ENCODE measurements at places on chromosomes 13 and 19. TPM values are rescaled to one million over a fixed set of nuclear protein-coding genes. Genes with fewer than 3 reads are reported as not detected.

DNA sequence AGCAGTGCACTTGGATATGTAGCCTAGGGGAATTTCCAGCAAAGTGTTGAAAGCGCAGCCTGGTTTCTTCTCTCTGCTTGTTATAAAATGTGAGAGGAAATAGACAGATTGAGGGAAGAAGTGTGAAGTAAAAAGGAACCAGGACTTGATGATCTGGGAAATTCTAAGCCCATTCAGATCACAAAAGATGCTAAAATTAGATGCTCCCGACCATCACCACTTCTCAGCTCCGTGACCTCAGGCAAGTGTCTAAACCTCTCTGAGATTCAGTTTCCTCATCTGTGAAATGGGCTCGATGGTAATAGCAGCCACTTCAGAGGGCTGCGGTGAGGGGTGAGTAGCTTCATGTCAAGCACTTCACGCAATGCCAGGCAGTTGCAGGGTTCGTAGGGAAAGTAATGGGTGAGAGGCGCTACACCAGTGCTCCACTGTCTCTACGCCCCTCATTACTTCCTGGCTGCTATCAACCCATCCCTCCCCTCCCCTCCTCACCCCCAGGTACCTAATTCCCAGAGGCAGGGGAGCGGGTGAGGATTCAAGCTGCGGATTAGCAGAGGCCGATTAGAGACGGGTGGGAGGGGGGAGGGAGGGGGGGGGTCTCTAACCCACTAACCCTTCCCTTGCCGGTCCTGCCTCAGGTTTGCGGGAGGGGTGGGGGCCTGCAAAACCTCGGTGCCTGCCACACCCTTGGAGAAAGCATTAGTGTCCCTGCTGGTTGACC is 9.0 kb upstream of the NFIC start:
- H3K36me3 ChIP-seq = no peaks in the 10 kb centered on the region
- peaks cover 8% of the 10 kb centered on the region for H3K4me1 ChIP-seq
- peak overlapping the region; percentile 18 for H3K27ac ChIP-seq
- no peak for DNase-seq

NBEA gene
- total RNA-seq = 3.3 TPM

GRCh38 chr13:25930653-25931052 is 121.2 kb downstream of the SHISA2 start:
- no peaks in the 10 kb centered on the region for H3K27me3 ChIP-seq
- H3K4me3 ChIP-seq = no peak overlapping the region
- H3K36me3 ChIP-seq = no peaks in the 10 kb centered on the region
- H3K27ac ChIP-seq = no peak overlapping the region
- DNase-seq = no peak

UBE2L5 gene
- total RNA-seq = not detected

KLC3 gene
- 0.49 TPM for total RNA-seq

OR10H1 gene
- not detected for total RNA-seq

DNA sequence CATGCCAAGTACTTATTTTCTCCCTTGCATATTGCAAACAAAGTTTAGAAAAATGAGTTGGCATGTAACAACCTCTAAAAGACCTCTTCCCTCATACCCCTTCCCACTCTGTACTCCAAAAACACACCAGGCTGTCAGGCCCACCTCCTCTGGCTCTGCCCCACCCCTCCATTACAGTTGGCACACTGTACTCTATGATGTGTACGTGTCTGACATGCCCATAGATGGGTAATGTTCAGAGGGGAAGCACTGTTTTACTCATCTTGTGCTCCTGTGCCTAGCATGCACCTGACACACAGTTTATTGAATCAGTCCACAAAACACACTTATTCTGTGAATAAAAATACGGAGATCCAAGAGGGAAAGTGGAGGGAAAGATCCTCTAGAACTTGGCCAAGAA is 45.6 kb downstream of the SERPINE3 start:
- H3K4me1 ChIP-seq = no peaks in the 10 kb centered on the region
- DNase-seq = no peak
- no peaks in the 10 kb centered on the region for H3K27me3 ChIP-seq

IFNL1 gene
- total RNA-seq = 0.57 TPM

GRCh38 chr19:21584537-21584936 is 79.1 kb downstream of the ZNF429 start:
- no peaks in the 10 kb centered on the region for H3K4me1 ChIP-seq
- H3K27ac ChIP-seq = no peak overlapping the region
- DNase-seq = no peak

GRCh38 chr19:37594982-37595382 is 306 bp downstream of the ZNF540 start:
- H3K27me3 ChIP-seq = no peaks in the 10 kb centered on the region
- H3K27ac ChIP-seq = peak overlapping the region; percentile 25
- H3K4me1 ChIP-seq = no peaks in the 10 kb centered on the region
- no peaks in the 10 kb centered on the region for H3K36me3 ChIP-seq
- no peak for DNase-seq

- H3K4me3 ChIP-seq = no peak overlapping the region
- no peaks in the 10 kb centered on the region for H3K4me1 ChIP-seq
- no peak overlapping the region for H3K27ac ChIP-seq
- no peaks in the 10 kb centered on the region for H3K27me3 ChIP-seq
Observed at GRCh38 chr19:12187625-12188024, 24.7 kb downstream of the ZNF136 start.

DNA sequence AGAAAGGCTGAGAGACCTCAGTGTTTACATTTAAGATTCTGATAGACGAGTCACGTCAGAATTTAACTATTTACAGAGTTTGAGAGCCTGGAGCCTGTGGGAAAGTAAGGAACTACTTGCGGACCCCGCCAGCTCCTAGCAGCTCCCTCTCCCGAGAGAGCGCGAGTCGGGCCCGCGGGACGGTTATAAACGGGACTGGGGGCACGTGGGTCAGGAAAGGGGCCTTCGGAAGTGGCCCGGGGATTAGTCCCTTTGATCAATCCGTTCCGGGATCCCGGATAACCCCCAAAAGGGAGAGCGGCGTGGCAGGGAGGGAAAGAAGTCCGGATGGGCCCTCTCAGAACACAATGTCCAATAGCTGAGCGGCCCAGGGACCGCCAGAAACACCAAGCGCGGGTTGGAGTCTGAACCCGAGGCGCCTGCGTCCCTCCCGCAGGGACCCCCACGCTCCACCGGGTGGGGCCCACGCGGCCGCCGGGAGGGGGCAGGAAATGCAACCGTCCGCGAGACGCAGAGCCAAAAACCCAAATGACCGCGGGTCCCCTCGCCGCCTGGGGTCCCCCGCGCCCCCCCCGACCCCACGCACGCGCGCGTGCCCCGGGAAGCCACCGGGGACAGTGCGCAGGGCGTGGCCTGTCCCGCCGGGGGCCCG is 3.6 kb downstream of the ZIC5 start:
- H3K27ac ChIP-seq = peak overlapping the region; percentile 95
- peaks cover 19% of the 10 kb centered on the region for H3K4me1 ChIP-seq
- no peaks in the 10 kb centered on the region for H3K27me3 ChIP-seq
- no peak for DNase-seq

GRCh38 chr19:45451131-45451849 is 16.5 kb upstream of the FOSB start:
- peak overlapping the region; percentile 48 for H3K27ac ChIP-seq
- H3K4me3 ChIP-seq = peak overlapping the region; percentile 74
- no peaks in the 10 kb centered on the region for H3K27me3 ChIP-seq
- peaks cover 21% of the 10 kb centered on the region for H3K4me1 ChIP-seq
- H3K36me3 ChIP-seq = no peaks in the 10 kb centered on the region

- H3K27me3 ChIP-seq = no peaks in the 10 kb centered on the region
- no peaks in the 10 kb centered on the region for H3K4me1 ChIP-seq
- H3K36me3 ChIP-seq = no peaks in the 10 kb centered on the region
- H3K27ac ChIP-seq = no peak overlapping the region
- DNase-seq = no peak
Observed at GRCh38 chr13:74218291-74218690, 84.1 kb upstream of the KLF12 start.

All from Panc1 (cell line).